NCI-H526 treated with DMSO at 0.1 percent for 48 hours (cell line): ENCODE measurements at places on chromosomes 11 and 22.

- DNase-seq = no peak
These were observed 45.7 kb upstream of the SYT13 start for GRCh38 chr11:45331839-45332238.

GRCh38 chr11:86800076-86800959 is at the start of gene PRSS23:
TSS of gene PRSS23 (plus strand) at chr11:86800542. CDS start at chr11:86807644, 7,102 bp downstream.
- DNase-seq = peak; percentile 86

DNA sequence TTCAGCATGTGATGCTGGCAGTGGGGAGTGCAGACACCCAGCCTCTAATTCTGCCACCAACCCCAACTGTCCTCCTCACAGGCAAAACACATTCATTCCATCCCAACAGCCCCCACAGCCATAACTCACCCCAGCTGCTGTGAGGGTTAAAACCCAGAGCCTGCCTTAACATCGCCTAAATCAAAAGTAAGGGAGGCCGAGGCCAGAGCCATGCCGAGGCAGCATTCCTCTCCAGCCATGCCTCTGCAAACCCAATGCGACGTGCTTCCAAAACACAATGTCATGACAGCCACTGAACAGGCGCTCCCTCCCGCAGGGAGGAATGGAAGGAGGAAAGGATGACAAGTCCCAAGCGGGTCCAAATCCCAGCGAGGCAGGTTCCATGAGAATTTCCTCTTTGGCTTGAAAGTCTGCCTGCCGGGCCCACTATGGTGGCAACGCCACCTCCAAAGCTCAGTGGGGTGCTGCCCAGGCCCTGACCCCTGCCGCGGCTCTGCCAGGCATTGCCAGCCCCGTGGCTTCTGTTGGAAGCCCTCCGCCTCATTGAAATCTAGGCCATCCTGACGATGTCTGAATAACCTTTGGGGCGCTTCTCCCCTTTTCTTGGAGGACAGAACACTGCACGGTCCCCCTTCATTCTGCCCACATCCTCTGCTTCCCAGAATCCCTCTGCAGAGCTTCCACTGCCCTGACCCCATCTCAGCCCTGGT is 472.3 kb downstream of the BRD1 start:
- DNase-seq = no peak

DNA sequence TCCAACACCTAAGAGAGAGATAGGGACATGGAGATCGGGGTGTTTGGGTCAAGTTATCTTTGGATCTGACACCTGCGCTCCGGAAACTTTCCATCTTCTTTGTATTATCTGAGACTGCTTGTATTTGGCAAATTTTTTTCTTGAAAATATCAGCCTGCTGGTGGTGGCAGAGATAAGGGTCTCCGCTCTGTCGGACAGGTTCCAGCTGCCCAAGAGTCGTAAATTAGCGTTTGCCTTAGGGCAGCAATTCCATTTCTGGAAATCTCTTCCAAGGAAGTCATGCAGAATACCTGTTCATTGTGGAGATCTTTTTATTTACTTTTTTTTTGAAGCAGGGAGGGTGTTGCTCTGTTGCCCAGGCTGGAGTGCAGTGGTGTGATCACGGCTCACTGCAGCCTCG is 19.5 kb upstream of the CSNK1E start:
- DNase-seq = no peak

- peak; percentile 58 for DNase-seq
These were observed 43.0 kb upstream of the USP47 start for GRCh38 chr11:11798586-11799438.

DNA sequence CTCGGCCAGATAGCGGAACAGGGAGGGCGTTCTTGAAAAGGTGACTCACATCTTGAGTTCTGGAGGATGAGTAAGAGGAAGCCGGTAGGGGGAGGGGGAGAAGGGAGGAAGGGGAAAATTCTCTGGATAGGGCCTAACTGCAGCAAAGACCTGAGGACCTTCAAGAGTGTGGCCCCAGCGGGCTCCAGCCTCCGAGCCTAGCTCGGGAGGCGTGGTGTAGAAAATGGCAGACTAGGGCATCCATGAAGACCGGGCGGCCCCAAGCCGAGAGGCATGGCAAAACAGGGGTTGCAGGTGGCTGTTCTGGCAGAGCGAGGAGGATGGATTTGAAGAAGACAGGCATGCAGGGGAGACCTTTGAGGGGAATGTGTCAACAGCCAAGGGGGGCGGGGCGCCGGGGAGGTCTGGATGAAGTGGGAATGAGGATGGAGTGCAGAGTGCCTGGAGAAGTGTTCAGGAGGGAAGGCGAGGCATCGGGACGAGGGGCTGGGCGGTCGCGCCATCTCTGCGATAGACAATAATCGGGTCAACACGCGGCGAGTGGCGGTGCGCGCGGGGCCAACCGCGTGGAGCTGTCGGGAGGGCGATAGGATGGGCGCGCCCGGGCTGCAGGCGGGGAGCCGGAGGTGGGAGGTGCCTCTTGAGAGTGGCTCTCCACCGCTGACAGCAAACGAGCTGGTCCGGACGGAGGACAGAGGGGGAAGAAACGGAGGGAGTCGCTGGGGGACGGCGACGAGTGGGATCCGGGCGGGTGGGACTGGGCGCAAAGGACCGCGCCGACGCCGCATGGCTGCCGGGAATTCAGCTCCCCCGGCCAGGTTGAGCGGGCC is 40.0 kb upstream of the CREB3L1 start:
- peak; percentile 32 for DNase-seq

- no peak for DNase-seq
These were observed 16.1 kb upstream of the CALCB start for GRCh38 chr11:15057329-15057728.

DNA sequence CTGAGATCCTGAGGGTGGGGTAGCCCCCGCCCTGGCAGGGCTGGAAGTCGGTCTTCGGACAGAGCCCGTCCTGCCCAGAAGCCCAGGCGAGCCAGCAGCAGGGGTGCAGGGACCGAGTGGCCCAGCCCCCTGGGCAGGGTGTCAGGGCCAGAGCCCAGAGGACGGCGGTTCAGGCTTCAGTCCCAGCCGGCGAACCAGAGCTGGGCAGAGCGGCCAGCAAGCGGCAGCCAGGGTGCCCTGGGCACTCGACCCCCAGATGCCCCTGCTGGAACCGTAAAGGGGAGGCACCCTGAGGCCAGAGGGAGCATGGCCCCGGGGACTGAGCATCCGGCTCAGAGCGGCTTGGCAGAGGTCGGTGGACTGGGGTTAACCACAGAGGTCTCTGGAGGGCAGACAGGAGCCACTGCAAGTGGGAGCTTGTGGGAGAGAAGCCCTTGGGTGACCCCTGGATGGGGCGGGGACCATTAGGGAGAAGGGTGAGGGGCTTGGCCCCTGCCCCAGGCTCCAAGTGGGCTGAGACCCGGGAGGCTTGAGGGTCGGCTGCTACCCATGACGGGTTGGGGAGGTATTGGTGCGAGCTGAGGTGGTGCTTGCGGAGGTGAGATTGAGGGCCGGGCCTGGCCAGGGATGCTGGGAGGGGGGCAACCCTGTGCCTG is 15.9 kb downstream of the LSP1 start:
- no peak for DNase-seq

DNA sequence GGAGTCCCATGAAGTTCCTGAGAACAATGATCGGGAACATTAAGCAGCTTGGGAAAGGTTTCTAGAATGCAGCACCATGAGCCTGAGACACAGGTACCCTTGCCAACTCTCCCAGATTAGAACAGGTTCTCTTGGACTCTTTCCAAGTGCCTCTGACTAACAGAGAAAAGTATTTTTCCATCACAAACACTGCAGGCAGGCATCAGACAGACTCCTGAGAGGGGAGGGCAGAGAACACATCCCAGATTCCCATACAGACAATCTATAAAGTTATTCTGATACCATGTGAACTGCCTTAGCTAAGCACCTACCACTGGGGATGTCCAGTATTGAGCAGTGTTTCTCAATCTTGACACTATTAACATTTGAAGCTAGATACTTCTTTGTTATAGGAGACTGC is 27.3 kb downstream of the SERGEF start:
- DNase-seq = no peak

- DNase-seq = no peak
These were observed 16.2 kb upstream of the ARHGAP20 start for GRCh38 chr11:110728476-110728875.

- DNase-seq = no peak
These were observed 27.9 kb upstream of the RASL10A start for GRCh38 chr22:29343313-29343805.

GRCh38 chr11:12744826-12745502 is 70.7 kb downstream of the TEAD1 start:
- no peak for DNase-seq

GRCh38 chr11:115616971-115617370 is 112.8 kb upstream of the CADM1 start:
- peak; percentile 41 for DNase-seq

- no peak for DNase-seq
These were observed 571.2 kb downstream of the TBC1D22A start for GRCh38 chr22:47333625-47334024.

GRCh38 chr11:400241-400689 is 6.3 kb downstream of the PKP3 start:
- DNase-seq = no peak

DNA sequence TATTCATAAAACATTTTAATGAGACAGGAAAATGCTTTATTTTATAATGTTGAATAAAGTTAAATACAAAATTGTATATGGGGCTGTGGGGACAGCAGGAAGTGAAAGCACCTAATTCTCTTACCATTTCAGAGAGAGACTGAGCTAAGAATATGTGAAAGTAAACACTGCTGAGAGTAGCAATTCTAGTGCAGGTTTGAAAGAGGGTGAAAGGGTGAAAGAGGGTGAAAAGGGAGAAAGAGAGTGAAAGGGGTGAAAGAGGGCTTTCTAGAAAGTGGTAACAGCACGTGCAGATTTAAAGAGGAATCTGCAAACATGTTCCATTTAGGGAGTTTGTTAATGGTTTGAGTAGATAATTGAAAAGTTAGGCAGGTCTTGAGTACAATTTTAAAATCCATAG is 652.0 kb upstream of the CCDC90B start:
- no peak for DNase-seq

DNA sequence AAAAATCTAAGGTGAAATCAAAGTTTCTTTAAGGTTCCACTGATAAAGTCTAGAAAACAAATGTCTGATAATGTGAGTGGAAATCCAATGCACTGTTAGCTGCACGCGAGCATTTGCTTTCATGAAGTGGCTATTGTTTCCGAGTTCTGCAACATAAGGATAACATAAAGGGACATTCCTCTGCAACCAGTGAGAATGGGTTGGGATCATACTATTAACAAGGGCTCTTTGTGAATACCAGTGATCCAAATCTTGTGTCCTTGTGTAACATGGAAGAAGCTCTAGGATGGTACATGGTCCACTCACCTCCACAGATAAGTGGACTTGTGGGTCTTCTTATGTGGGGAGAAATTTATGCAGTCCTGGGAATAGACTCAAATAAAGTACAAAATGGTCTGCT is 24.6 kb downstream of the APIP start:
- DNase-seq = no peak

DNA sequence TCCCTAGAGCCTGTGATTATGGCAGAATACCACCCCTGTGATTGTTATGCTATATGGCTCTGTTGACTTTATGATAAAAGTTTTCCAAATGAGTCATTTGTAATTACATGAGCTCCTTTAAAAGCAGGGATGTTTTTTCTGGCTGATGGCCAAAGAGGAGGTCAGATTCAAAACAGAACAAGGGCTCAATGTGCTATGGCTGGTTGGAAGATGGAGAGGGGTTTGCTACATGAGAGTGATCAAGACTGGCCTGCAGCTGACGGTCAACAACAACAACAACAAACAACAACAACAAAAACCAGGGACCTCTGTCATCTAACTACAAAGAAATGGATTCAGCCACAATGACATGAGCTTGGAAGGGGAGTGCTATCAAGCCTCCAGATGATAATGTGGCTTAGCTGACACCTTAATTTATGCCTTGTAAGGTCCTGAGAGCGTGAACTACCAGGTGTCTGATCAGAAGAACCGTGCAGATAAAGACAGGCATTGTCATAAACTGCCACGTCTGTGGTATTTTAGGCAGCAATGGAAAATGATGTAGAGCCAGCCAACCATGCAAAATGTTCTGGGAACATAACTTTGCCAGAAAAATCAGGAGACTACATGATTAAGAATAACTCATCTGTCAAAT is 47.2 kb downstream of the PIWIL3 start:
- DNase-seq = no peak

DNA sequence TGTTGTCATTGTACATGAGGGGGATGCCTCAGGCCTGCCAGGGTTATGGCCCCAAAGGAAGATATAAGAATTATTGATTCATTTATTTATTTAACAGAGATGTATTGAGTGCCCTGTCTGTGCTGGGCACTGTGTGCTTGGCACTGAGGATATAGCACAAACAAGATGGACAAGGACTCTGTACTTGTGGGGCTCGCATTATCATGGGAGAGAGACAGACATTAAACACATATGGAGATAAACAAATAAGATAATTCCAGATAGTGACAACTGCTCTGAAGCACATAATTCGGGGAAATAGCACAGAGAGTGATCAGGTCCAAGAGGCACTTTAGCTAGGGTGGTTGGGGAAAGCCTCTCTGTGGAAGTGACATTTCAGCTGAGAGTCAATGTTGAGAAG is 119.8 kb upstream of the ARHGAP20 start:
- DNase-seq = no peak

- no peak for DNase-seq
These were observed 35.6 kb upstream of the ACER3 start for GRCh38 chr11:76824980-76825725.

DNA sequence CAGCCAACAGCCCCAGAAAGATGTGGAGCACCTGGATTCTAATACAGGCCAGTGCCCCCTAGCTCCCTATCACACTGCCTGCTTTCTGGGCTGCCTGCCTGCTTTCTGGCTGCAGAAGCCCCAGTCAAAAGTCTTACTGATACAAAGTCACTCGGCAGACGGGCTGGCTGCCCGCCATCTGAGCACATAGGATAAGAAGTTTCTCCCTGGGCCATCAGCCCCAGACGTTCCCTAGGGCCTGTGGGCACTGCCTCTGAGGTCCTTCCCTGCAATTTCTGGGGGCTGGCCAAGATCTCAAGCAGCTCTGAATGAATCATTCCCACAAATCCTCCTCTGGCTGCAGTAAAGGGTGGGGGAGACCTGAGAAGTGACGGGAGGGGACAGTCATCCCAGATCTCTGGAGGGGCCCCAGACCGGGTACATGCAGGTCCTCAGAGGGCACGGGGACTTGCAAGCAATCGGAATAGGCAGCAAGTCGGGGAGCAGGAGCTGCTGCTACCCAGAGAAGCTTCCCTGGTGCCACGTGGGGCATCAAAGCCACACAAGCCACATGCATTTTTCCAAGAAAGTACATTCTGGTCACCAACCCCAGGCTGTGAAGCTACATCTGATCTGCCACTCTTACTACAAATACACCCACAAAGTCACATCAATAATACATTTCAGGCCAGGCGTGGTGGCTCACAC is 4.7 kb downstream of the TPST2 start:
- DNase-seq = no peak
